ENCODE measurements at places on chromosomes 16 and 17.

DNA sequence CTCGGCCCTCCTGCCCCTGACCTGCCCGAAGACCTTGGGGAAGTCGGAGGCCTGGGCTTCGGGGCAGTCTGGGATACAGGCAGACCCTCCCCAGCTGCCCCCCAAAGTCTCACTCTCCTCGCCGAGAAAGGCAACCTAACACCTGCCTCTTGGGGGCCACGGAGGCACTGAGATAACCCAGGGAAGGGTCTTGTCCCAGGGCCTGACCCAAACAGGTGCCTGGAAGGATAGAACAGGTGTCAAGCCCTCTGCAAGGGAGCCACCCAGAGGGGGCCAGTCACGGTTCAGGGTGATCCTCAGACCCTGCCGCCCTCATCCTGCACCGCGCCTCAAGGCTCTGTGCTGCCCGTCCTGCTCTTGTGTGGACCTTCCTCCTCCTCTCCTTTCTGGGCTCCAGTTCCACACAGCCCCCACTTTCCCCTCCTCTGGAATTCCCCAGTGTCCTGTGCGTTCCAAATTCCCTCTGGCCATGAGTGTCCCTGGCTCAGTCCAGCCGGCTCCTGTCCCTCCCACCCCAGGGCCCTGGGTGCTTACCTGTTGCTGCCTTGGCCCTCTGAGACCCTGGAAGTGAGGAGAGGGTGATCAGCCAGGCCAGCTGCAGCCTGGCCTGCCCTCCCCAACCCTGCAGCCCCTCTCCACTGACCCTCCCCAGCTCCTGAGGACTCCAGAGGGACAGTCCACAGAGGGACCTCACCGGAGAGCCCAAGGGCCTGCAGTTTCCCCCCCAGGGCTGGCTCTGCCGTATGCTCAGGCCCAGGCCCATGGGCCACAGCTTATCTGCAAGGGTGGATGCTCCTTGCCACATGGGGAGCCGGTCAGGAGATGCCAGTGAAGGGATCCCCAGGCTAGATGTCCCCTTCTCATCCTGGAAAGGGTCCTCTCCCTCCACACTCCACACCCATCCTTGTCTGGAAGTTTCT lies 3.8 kb downstream of the PRSS27 start:
- DNase-seq: no peak

- no peak for DNase-seq
Measured at GRCh38 chr17:71592431-71592830, 528.4 kb upstream of the SOX9 start.

DNA sequence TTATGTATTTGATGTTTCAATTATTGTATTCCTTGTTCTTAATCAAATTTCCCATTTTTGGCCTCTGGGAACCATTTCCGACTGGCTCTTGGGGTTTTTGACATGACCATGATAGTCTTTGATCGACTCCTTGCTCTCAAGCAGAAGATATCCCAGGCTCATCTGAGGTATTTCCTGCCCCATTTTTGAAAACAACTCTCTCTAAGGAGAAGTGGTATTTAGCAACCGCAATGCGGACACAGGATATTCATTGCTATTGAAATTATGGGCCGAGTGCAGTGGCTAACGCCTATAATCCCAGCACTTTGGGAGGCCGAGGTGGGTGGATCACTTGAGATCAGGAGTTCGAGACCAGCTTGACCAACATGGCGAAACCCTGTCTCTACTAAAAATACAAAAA lies 5.5 kb downstream of the TANGO6 start:
- no peak for DNase-seq

DNA sequence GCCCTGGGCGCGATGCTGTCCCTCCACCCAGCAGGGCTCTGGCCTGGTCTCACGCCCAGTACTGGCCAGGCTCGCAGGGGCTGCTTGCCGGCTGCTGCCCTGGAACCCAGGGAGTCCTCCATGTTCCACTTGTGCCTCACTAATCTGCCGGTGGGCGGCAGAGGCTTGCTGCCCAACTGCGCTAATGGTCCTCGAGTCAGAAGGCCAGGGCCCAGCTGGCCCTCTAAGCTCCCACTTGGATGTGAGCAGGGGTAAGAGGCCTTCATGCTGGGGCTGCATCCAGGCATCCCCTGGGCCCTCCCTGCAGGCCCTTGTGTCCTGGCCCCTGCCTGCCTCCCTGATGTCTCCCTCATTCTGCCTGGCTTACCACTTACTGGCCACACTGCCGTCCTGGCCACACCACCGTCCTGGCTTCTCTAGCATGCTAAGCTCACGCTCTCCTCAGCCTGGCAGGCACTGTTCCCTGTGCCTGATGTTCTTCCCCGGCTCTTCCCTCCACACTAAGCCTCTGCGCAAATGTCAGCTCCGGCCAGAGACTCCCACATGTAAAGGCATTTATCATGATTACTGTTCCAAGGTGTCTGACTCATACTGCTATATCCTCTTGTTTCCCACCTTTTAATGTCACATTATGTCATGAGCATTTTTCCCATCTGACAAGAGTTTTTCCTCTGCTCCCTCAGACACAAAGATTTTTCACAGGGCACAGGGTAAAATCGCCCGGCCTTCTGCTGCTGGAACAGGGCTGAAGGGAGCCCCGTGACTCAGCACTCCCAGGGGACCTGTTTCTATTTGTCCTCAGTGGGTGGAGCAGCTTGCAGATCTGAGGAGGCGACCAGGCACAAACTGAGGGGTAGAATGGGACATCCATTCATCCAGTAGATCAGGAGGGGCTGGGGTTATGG lies 15.9 kb downstream of the B9D1 start:
- no peak for DNase-seq

DNA sequence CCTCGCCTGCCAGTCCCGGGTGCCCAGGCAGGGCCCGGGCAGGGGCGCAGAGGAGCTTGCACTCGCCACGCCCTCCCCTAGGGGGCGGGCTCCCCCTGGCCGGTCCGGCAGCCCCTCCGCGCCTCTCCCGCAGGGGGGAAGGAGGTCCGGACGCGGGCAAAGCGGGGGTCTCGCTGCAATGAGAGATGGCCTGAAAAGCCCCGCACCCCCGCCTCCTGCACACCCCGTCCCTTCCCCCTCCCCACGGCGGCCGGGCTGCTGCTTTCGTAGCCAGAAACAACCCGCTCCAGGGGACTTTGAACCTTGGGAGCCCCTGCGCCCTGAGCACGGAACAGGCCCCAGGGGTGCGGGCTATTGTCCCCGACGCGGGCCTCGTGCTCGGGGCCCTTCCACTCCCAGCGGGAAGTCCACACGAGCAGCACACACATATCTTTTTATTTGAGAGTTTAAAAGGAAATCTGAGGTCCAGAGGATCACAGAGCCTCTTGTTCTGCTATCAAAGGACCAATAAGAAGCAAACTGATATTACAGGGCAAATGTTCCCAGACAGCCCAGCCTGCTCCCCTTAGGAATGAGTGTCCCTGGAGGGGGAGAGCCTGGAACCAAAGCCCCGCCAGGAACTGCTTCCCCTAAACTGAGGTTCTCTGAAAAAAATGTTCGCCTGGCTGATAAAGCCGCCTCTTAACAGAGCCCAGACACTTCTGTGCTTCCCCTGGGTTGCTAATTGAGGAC lies 5.8 kb upstream of the CBX4 start:
- DNase-seq: peak; percentile 64

DNA sequence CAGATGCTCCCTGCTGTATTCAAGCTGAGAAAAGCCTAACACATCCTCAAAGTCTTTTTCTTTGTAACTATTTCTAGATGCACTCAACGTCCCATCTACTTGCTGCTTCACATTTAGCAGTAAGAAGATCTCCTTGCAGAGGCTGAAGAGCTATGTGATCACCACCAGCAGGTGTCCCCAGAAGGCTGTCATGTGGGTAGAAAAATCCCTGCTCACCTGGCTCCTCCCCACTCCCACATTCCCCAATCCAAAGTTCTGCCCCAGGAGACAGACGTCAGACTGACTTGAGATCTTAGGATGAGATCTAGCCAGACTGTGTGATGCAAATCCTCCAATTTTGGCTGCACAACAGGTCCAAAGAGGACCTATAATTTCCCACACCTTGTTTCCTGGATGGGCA lies 1.1 kb downstream of the CCL13 start:
- no peak for DNase-seq

GRCh38 chr16:50469744-50470321 lies 78.4 kb upstream of the NKD1 start:
- no peak for DNase-seq

DNA sequence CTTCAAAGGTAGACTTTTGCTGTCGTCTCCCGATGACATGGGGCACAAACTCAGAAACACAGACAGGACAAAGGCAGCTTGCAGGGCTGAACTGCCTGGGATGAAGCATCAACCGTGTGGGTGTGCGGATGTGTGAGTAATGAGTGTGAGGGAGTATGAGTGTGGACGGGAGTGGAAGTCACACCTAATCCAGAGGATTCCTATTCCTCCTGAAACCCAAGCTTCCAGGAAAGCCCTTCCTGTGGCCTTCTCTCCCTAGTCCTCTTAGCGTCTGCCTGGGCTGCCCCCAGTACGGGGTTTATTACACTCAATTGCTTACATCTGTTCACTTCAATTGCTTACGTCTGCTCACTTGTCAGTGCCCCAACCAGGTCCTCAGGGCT lies 2.3 kb upstream of the IL4R start:
- no peak for DNase-seq

DNA sequence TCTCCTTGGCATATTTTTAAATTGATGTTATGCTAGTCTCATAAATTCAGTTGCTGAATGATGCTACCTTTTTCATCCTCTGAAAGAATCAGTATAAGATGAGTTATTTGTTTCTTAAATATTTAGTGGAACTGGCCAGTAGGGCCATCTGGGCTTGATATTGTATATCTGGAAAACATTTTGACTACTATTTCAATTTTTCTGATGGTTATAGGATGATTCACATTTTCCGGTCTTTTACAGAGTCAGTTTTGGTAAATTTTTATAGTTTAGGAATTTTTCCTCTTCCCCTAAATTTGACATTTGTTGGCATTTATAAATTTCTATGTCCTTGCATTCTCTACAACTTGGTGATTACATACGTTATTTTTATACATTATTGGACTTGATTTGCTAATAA lies 296.3 kb upstream of the AXIN2 start:
- DNase-seq: no peak

DNA sequence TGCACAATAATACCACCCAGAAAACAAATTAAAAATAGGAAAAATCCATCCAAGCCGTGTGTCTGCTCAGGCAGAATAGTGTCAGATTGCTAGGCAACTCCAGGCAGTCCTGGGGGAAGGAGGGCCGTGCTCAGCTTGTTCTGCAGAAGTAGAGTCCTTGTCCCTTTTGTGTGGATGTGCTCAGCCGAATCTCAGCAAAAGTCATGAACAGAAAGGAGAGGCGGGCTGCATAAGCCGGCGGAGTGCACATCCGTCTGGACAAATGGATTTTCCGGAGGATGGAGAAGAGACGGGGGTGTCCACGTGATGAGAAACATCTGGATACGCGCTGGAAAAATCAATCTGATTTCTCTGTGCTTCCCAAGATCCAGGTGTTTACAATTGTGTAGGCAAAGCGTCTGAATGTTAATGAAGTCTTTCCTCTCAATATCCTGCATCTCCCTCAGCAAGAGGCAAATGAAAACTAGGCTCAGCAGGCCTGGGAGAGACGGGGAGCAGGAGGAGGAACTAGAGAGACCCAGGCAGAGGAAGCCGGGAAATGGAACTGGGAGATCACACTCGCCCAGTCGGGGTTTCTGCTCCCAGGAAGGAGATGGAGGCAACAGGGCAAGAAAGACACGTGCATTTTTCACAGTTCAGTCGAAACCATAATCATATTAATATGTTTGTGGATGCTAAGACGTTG lies 7.7 kb upstream of the RBFOX3 start:
- DNase-seq: no peak

- no peak for DNase-seq
Measured at GRCh38 chr17:43471585-43472160, 12.1 kb upstream of the DHX8 start.

- DNase-seq: no peak
Measured at GRCh38 chr16:53817812-53818550, 114.0 kb downstream of the FTO start.

DNA sequence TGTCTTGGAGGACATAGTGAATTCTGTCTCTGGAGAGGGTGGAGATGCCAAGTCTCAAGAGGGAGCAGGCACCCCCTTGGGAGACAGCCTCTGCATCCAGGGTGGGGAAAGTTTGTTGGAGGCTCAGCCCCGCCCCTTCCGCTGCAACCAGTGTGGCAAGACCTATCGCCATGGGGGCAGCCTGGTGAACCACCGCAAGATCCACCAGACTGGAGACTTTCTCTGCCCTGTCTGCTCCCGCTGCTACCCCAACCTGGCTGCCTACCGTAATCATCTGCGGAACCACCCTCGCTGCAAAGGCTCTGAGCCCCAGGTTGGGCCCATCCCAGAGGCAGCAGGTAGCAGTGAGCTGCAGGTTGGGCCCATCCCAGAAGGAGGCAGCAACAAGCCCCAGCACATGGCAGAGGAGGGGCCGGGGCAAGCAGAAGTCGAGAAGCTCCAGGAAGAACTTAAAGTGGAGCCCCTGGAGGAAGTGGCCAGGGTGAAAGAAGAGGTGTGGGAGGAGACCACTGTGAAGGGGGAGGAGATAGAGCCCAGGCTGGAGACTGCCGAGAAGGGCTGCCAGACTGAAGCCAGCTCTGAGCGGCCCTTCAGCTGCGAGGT lies 5.2 kb downstream of the ZNF646 start:
- no peak for DNase-seq

DNA sequence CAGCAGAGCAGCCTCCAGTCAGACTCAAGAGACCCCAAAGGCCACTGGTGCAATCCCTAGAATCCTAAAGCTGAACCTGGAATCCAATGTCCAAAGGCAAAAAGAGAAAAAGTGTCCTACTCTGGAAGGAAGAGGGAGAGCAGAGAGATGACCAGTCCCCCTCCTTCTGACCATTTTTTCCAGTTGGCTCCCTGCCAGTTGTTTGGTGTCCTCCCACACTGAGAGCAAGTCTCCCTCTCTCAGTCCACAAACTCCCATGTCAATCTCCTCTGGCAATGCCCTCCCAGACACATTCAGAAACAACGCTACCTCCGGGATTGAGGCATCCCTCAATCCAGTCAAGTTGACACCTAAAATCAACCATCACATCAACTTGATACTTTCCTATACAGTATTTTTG lies 4.3 kb upstream of the CLEC19A start:
- DNase-seq: no peak

- DNase-seq: no peak
Measured at GRCh38 chr17:60993497-60993896, 315.8 kb downstream of the BCAS3 start.

DNA sequence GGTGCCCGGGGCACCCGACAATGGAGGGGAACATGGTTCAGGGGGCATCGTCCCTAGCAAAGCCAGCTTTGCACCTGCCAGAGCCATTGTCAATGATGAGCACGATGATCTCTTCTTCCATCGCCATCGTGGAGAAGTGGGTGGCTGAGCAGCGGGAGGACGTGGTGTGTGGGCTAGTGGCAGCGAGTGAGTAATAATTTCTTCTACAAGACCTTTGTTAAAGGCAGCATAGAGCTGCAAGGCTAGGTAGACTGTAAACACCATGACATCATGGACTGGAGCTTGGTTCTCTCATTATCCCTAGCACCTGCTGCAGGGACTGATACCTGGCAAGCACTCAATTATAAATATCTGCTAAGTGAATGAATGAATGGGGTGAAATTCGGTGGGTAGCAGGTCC lies 6.7 kb upstream of the HEATR3 start:
- no peak for DNase-seq

DNA sequence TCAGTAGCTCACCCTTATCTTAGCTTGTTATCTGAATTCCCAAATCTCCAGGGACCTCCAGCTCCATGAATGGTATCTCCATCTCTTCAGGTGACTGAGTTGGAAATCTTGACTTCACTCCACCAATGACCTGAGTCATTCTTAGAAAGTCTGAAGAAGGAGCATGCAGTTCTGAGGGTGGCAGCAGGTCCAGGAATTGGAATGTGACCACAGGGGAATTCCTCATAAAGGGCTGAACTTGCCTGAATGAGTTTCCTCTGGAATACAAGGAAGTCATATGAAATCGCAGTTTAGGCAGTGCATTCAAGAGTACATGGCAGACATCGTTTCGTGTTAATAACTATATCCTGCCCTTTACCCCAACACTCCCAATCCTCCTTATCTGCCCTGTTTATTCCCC lies 12.5 kb upstream of the PYY start:
- DNase-seq: no peak

Data from naive B cell (primary cell).